ENCODE measurements at places on chromosomes 5 and 9.

DNA sequence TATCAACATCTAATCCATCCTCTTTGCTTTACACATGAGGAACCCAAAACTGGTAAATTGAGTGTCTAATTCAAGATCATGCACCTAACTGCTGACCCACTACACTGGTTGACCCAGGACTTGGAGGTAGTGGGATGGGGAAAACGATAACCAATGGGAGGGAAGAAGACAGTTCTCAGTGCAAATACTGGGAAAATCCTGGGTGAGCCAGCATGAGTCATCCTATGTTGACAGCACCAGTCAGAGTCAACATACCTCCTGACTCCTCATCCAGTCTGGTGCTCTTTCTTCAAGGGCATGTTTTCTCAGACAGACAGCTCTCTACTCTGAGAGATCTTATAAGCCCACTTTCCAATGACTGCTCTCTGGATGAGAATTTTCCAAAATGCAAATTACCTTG, 232.8 kb upstream of the PTGER4 start:
- peak; percentile 90 for DNase-seq

DNA sequence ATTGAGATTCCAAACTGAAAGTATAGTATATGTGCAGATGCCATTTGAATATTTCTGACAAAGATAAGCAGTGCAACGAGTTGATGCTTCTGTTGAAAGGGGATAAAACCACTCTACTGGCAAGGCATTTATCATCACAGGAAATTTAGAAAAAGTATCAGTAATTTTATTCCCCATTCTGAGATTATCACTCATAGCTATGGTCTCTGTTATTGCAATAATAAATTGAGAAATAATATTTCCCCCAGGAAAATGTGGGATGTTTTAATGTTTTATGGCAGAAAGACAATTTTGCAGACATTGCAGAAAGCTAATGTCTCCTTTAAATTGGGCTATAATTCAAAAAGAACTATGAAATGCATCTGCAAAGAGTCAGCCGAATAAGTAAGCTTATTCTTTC, 1612.7 kb upstream of the ACO1 start:
- DNase-seq = no peak

GRCh38 chr9:72551306-72551705, 29.9 kb downstream of the TMC1 start:
- no peak for DNase-seq

DNA sequence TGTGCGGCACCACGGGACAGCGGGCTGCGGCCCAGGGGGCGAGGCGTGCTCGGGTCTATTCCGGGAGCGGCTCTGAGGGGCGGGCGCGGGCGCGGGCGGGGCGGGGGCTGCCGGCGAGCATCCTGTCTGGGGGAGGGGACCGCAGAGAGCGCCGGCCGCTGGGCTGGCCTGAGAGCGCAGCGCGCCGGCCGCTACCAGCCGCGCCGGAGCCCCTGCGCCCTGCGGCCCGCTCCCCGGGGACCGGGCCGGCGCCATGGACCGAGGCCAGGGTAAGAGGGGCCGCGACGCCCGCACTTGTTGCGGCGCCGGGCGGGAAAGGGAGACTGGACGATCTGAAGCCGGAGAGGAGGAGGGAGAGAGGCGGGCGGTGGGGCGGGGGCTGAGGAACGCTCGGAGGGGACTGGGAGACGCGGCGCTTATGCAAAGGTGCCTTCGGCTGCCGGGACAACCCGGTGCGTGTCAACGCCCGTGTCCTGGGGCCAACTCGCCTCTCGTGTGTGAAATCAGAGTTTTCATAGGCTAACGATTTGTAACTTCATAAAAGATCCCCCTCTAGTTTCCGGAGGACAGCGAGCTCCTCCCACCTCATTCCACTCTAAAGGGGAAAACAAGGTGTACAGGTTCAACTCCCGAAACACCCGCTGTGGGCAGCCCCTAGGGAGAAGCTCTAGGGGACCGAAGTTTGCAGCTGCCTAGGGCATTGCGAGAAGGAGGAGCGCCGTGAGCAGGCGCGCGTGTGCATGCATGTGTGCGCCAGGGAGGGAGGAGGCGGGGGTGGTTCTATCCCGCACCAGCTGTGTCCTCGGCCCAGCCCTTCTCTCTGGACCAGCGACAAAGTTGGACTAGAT, at the start of gene AFAP1L1:
AFAP1L1 (plus strand) TSS at position 144 of the 848 bp plus-strand sequence; CDS start at position 254, 110 bp downstream.
- peak; percentile 58 for DNase-seq

- no peak for DNase-seq
Measured at GRCh38 chr5:154734370-154735248, 20.6 kb upstream of the LARP1 start.

DNA sequence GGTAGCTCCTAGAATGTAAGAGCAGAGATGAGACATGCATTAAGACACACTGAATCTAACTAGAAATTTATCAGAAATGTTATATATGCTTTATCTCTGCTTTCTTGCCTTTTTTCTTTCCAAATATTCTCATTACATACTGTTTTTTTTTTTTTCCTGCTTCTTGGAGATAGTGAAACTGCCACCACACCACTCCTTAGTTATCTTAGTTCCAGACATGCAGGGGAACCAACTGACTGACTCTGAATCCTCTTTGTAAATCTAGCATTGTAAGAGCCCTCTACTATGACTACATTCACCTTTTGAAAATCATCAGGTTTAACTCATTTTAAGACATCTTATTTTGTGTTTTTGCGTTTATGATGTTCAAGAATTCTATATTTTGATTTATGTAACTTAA, 181.3 kb upstream of the ST8SIA4 start:
- no peak for DNase-seq

GRCh38 chr5:124617787-124618186, 128.7 kb downstream of the ZNF608 start:
- no peak for DNase-seq

DNA sequence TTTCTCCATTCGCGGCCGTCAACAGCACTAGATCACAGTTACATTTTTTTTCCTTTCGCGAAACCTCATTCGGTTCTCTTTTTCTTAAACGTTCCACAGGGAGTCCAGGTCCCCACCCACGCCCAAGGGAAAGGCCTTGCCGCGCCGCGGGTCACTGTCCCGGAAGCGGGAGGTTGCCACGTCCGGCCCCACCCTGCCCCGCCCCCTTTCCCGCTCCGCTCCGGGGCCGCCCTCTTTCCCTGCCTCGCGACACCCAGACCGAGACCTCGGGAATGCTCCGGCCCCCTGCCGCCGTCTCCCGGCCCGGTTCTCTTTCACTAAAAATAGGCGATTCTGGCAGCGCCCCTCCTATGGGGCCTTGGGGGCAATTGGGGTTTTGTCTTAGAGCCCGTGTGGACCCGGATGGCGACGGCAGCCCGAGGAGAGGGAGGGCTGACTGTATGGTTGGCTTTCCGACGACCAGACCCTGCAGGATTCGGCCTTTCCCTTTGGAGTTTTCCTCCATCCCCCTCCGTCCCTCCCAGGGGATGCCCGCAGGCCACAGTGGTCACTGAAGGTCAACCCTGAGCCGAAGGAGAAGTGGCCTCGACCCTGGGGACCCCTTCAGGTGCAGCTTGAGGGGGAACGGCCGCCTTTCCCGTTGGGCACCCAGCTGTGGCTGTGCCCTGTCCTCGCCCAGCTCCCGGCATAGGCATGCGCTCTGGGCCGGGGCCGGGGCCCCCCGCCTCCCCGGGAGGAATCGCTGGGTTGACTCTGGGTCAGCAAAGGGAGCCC, 2.8 kb upstream of the RACK1 start:
- peak; percentile 85 for DNase-seq

- no peak for DNase-seq
Measured at GRCh38 chr5:173152547-173152946, 8.2 kb downstream of the BNIP1 start.

- no peak for DNase-seq
Measured at GRCh38 chr5:17120209-17120608, 97.2 kb upstream of the BASP1 start.

- DNase-seq = no peak
Measured at GRCh38 chr5:73199671-73200070, 26.7 kb downstream of the TMEM174 start.

GRCh38 chr5:156815988-156816599, 34.0 kb upstream of the PPP1R2B start:
- DNase-seq = peak; percentile 6
